ENCODE measurements at places on chromosomes 4 and X. TPM values are rescaled to one million over a fixed set of nuclear protein-coding genes. Genes with fewer than 3 reads are reported as not detected.

Gene FGFBP2
- 38.1 TPM for polyA plus RNA-seq

Gene EREG
- 0.03 TPM for polyA plus RNA-seq

Gene RBBP7
- polyA plus RNA-seq = 46.0 TPM

Gene ATP2B3
- polyA plus RNA-seq = not detected

Gene VEGFC
- polyA plus RNA-seq = 16.7 TPM

Gene DUX4
- not detected for polyA plus RNA-seq

Gene MAGEA4
- polyA plus RNA-seq = not detected

Gene NEIL3
- not detected for polyA plus RNA-seq

Gene CACNA1F
- polyA plus RNA-seq = 0.10 TPM

Gene ANTXR2
- polyA plus RNA-seq = 4.6 TPM

Gene SPP1
- polyA plus RNA-seq = 17.1 TPM

Gene DCAF12L2
- 0.04 TPM for polyA plus RNA-seq

Gene CFAP299
- polyA plus RNA-seq = not detected

Gene PFKFB1
- 2.4 TPM for polyA plus RNA-seq

Gene SPATA4
- polyA plus RNA-seq = not detected

Gene CXCL10
- polyA plus RNA-seq = 0.51 TPM

Gene NSG1
- polyA plus RNA-seq = 2.2 TPM

Gene ETDC
- polyA plus RNA-seq = not detected

Gene GAGE2A
- not detected for polyA plus RNA-seq

Gene SPANXA2
- polyA plus RNA-seq = not detected

Gene MAMLD1
- 4.8 TPM for polyA plus RNA-seq

Gene HPSE
- polyA plus RNA-seq = 0.29 TPM

Gene RELL1
- polyA plus RNA-seq = 5.3 TPM
